ENCODE measurements at places on chromosomes 11 and 22.
A peak's percentile ranks its signal among the peaks of the same experiment; 100 is the strongest.

DNA sequence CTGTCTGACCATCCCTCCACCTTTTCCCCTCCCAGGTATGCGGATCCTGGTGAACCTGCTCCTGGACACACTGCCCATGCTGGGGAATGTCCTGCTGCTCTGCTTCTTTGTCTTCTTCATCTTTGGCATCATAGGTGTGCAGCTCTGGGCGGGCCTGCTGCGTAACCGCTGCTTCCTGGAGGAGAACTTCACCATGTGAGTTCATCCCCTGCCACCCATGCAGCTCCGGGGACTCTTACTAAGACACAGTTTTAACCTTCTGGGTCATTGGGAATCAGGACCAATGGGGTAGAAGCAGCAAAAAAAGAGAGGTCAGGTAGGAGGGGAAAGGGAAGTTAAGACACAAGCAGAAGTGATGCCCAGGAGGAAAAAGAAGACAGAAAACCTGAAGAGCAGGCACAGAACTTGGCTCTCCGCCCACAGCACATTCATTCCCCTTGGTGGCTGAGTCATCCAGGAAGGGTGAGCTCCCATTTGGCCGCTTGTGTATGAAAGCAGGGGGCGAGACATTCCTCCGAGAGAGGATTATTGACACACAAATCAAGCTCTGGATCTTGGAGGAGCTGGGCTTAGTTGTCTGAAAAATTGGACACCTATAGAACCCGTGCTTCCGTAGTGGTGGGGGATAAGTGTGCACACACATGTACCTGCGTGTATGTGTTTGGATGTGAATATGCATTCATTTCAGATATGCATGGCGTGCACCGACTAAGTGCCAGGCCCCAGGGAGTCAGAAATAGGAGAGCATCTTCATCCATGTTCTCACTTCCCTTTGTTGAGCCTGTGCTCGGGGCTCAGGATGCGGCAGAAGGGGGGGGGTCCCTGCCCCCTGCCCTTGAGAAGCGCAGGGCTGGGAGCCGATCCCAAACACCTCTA is 64.2 kb downstream of the CACNA1I start:
- peak; percentile 23 for DNase-seq

DNA sequence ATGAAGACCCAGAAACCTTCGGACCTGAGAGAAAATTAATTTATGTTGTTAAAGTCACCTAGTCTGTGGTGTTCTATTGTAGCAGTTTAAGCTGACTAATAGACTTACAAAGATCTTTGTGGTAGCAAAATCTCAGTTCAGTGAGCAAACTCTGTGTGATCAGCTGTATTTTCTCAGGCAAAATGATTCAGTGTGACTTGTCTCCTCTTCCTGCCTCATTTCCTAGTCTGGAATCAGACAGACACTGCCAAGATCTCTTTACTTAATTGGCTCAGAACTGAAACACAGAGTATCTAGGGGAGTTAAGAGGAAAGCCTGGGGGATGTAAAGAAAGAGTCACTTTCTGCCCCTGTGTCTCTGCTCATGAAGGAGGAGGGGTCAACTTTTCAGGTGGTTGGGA is 564.7 kb downstream of the KCNA4 start:
- no peak for DNase-seq

DNA sequence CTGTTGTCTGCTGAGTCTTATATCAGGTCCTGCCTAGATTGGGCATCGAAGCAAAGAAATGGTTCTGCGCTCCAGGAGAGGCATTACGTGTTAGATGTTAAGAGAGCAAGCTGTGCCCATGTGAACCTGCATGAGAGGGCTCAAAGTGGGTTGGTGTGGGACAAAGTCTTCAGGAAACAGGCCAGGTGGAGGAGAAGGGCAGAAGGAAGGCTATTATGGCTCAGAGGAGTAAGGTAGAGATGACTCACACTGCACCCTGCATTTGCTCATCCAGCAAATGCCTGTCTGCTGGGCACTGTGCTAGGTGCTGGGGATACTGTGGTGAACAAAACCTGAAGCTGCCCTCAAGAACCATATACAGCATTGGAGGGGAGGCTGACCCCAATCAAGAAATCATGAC is 5.8 kb downstream of the USP35 start:
- no peak for DNase-seq

DNA sequence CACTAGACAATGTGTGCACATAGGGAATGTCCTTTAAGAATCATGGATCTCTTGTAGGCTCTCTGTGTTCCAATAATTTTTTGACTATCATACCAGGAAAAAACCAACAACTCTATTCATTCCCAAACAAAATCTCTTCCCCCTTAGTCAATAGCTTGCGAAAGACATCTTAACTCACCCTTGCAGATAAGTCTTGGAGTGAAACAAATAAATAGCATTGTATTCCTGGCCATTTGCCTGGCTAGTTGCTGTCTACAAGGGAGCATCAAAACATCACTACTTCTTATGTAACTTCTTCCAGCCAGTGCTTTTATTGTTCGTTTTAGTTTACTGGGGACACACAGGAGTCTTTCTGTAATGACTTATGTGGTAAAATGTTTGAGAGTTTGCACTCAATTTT is 29.4 kb downstream of the SCN3B start:
- DNase-seq, result no peak

- DNase-seq, result no peak
Observed at GRCh38 chr11:44607319-44607962, 42.0 kb downstream of the CD82 start.

- DNase-seq, result peak; percentile 61
Observed at GRCh38 chr11:90134478-90135003, at the start of gene NAALAD2. NAALAD2 (plus strand) TSS chr11:90134663; CDS start chr11:90134759, 96 bp downstream.

GRCh38 chr11:20243974-20244373 is 83.7 kb upstream of the DBX1 start:
- DNase-seq, result peak; percentile 2

GRCh38 chr11:27914080-27914479 is 193.9 kb downstream of the KIF18A start:
- DNase-seq, result no peak

DNA sequence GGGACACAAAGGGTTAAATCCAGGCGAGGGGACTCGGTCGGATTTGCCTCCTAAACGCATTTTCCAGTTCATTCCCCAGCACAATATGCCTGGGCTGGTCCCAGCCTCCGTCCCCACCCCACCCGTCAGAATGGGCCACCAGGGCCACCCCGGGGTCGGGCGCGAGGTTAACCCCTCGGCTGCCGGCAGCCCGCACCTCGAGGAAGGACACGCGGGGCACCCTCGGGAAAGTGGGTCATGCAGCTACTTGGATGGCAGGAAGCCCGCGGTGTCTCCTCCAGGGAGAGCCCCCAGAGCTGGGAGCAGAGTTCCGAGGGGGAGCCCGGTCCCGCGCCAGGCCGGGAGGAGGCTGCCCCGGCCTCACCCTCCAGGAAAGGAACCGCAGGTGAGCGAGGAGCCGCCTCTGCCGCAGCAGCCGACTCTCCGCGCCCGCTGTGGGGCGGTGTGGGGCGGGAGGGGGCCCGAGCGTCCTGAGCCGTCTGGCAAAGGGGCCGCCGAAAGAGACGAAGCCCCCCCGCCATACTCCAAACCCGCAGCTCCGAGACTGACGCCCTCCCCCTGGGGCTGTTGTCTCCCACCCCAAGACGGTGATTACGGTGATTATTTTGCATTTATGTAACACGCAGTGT is 1.4 kb downstream of the NECTIN1 start:
- DNase-seq, result peak; percentile 60

DNA sequence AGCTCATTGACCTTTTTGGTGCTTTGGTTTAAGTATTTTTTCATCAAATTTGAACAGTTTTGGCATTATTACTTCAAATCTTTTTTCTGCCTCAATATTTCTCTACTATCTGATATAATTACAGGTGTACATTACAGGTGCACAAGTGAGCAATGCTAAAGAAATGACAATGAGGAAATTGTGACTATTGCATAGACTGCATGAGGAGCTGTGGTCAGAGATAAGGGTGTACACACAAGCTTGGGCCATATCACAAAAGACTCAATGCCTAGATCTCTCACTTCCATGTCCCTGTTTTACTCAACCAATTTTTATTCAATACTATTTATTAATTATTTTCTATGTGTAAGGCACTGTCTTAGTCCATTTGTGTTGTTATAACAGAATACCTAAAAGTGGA is 251.0 kb upstream of the UBASH3B start:
- no peak for DNase-seq

Measured in OCI-M1 (cell line).